ENCODE measurements at places on chromosomes 11 and 22.

GRCh38 chr11:27440090-27440489 lies 32.5 kb downstream of the LGR4 start:
- DNase-seq, result no peak

DNA sequence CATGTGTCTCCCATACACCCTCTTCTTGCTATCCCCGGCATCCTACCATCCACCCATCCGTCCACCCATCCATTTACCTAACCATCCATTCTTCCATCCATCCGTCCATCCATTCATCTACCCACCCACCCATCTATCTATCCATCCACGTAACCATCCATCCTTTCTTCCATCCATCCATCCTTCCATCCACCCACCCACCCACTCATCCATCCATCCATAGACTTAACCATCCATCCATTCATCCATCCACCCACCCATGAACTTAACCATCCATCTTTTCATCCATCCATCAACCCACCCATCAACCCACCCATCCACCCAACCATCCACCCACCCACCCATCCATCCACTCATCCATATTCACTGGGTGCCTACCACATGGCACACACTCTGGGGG lies 10.6 kb upstream of the CDC42EP2 start:
- no peak for DNase-seq

DNA sequence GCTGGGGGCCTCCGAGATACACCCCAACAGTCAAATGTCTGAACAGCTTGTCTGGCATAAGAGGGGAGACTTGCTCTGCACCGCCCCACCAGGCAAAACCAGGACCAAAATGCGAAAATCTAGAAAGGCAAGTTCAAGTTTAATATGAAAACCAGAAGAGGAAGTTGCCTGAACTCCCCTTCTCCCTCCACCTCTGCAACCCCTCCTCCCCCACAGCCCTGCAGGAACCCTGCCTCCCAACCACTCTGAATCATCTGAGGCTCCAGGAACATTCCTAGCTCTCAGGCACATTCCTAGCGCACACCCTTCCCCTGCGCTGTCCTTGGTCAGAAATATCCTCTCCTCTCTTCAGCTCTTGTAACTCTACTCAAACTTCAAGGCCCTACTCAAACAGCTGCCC lies 36.7 kb downstream of the ISX start:
- no peak for DNase-seq

DNA sequence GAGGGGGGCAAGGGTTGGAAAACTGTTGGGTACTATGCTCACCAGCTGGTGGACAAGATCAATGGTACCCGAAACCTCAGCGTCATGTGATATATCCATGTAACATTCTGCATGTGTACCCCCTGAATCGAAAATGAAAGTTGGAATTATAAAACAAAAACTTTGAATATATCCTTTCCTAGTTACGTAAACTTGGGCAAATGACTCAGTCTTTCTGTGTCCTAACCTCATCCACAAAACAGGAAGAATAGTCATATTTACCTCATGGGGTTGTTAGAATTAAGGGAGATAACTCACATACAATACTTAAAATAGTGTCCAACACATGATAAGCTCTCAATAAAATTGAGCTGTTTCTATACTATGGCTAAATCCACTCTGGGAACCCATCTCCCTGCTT lies 620.1 kb upstream of the KIRREL3 start:
- no peak for DNase-seq

DNA sequence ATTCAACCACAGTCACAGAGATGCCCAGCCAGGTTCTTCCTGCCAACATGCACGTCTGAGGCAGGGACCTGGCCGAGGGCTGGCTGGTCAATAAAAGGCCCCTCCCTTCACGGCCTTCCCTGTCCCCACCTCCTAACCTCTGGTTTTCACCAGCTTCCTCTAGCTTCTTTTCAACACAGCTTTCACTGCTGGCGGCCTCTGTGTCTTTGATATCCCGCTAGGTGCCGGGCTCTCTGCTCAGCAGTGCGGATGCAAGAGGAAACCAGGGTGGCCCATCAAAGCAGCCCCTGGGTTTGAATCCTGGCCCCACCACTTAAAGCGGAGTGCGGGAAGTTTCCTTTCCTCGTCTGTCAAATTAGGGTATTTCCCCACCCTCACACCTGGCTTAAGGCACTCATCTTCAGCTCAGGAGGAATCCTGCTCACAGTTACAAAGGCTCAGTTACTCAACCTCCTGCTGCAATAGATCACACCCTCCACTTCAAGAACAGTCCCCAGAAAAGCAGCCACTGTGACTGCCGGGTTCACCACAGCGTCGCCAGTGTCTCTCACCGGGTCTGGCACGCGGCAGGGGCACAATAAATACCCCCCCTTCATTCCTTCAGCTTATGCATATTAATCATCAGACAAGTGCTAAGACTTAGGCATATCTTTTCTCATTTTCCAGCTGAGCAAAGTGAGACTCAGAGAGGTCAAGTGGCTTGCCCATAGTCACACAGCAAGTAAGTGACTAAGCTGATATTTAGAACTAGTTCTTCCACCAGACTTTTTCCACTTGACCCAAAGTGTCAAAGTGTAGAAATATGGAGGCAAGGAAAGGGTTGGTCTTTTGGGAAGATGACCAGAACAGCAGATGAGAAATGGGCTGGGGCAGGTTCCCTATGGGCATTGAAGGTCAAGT lies 45.7 kb downstream of the TXN2 start:
- peak; percentile 36 for DNase-seq

- DNase-seq, result no peak
These were observed 23.4 kb upstream of the CLNS1A start for GRCh38 chr11:77660947-77661346.

DNA sequence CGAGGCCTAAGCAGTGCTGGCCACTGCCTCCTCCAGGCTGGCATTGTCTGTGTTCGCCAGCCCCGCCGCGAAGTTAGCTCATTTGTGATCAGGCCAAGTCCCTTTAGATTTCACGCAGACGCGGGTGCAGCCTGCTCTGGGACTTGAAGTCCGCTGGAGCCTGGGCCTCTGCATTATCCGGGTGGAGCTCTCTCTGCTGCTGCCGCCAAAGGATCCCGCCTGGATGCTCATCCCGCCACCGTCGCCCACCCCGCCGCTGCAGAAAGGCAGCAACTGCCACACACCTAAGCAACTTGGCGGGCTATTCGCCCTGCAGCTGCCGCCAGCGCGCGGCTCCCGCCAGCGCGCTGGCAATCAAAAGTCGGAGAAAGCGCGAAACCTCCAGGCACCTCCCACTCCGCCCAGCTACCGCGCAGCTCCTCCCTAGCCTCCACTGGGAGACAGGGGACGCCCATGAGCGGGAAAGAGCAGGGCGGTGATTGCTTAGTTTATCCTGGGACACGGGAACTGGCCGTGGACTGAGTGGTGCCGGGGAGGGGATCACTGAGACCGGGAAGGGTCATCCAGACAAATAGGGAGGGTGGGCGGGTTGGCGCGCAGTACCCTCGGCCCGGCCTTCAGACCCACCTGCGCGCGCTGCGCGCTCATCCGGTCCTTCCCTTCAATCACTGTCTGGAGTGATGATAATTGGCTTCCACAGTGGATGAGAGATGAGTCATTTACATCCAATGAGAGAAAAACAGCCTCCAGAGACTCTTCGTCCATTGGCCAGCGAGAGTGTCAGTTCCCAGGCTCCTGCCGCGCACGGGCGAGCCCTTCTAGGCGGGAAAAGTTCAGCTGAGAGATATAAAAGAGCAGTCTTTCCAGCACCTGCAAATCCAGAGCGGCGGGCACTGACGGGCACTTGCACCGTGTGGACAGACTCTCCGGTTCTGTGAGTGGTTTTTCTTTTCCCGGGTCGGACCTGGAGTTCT lies at the start of gene FAM111B:
Gene FAM111B, plus strand, starts transcription at position 875 of the 974 bp plus-strand sequence. CDS start 2,389 bp downstream, outside the sequence.
- DNase-seq, result peak; percentile 37

- DNase-seq, result no peak
These were observed 761 bp downstream of the HMBS start for GRCh38 chr11:119085437-119085847.

Measured in activated T-helper 1 cell treated with Interleukin-2 at 50 U/mL for 16 hours (primary cell).